ENCODE measurements at places on chromosomes 1 and 21.

GRCh38 chr1:4422504-4423289 is 231.7 kb upstream of the AJAP1 start:
- no peak for DNase-seq

DNA sequence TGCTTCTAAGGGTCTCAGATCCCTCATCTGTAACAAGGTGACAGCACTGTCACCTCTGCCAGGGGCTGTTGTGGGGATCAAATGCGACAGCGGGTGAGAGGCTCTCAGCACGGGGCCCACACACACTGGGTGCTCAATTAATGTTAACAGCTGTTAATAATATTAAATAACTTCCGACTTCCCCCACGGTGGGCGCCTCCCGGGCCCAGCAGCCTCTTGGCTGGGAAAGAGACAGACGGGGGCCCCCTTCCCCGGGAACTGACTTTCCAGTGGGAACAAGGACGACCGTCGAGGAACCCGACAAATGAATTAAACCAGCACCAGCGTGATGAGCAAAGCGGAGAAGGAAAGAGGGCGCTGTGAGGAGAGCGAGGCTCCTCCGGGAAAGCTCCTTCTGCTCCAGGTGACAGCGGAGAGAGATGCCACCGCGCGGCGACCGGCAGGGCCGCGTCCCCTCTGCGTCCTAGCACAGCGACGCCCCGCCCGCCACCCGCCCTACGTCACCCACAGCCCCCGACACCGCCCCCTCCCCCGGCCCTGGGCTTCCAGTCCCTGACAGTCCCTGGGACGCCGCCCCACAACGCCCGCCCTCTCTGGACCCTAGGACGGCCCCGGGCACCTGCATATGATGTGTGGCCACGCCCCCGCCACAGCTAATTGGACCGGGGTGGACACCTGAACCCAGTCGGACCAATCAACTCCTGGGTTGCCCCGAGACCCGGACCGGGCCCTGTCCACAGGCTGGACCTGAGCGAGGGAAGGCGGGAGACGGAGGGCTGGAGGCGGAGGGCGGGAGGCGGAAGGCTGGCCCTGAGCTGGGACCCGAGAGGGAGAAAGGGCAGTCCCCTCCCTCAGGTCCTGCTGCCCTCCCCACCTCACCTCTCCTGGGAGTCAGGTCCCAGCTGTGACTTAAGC is 38.2 kb downstream of the MATN1 start:
- DNase-seq: no peak

DNA sequence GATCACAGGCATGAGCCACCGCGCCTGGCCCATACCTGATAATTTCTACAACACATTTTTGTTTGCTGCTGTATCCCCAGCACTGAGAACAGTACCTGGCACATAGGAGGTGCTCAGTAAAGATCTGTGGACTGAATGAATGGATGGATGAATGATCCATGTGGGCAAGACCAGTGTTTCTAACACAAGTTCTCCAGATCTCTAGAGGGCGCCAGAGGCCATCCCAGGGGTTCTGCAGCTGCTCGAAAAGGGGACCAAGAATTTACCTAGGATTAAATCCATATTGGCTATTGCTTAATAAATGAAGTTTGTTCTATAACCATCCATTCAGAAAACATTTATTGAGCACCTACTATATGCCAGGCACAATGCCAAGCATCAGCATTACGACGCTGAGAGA is 167.7 kb downstream of the ACTL8 start:
- DNase-seq: peak; percentile 17

- DNase-seq: no peak
These were observed 110.4 kb downstream of the TNFSF18 start for GRCh38 chr1:172940174-172940855.

- no peak for DNase-seq
These were observed 27.5 kb upstream of the PLPPR4 start for GRCh38 chr1:99236756-99237155.

DNA sequence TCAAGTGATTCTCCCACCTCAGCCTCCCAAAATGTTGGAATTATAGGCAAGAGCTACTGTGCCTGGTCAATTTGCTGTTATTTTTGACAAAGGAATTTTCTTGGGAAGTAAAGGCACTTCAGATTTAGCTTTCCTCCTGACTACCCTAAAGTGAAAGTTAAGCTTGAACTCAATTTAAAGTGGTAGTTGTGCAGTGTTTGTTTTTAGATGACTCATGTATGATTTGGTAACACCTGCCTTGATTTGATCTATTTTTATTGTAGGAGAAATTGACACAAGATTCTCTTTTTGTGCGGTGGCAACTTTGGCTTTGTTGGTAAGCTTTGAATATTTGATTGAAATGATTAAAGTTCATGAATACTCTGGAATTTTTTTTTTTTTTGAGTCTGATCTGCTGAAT is 5.0 kb downstream of the RABGGTB start:
- no peak for DNase-seq

- DNase-seq: no peak
These were observed 22.0 kb upstream of the IFNLR1 start for GRCh38 chr1:24209097-24209496.

DNA sequence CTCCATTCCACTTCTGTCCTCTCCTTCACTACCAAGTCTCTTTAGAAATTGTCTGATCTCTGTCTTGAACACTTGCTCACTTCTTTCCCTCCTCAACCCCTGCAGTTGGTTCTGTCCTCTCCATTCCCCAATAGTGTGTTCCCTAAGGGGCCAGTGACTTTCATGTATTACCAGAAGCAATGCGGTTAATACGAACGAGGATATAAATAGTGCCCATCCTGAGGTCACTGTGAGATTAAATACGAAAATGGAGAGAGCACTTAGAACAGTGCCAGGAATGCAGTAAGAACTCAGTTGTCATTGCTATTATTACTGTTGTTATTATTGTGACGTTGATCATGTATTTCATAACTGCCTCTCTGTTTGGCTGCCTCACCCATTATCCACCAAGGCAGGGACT is 53.0 kb upstream of the ARTN start:
- DNase-seq: no peak

DNA sequence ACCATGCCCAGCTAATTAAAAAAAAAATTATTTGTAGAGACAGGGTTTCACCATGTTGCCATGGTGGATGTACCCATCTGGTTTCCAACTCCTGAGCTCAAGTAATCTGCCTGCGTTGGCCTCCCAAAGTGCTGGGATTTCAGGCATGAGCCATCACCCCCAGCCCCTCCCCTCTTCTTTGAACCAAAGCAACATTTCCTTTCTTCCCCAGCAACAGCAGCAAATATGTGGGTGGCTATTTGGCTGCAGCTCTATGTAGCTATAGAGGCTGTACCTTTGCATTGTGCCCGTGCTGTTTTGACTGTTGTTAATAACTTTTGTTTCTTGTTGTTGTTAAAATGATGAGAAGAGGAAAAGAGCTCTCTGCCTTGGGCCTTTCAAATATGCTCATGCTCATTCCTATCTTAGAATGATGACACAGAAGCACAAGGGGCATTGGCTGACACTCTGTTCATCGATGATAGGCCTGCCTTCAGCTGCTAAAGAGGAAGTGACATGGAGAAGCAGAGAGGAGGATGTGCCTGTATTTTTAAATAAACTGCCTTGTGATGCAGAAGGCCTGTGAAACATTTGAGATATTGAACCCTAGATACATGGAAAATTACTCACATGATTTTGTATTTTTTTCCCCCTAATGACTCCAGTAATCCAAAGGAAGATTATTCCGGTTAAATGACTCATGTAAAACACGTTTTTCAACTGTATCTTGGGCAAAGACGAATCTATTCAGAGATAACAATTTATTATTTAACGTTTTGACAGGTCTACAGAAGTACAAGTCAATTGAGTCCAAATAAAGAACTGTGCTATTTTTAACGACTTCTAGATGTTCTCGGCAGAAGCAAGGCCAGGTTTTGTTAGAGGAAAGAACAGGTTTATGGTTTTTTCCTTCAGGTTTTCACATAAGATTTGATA is 20.5 kb upstream of the XPR1 start:
- no peak for DNase-seq

- no peak for DNase-seq
These were observed 111.3 kb downstream of the PATJ start for GRCh38 chr1:61853583-61853982.

DNA sequence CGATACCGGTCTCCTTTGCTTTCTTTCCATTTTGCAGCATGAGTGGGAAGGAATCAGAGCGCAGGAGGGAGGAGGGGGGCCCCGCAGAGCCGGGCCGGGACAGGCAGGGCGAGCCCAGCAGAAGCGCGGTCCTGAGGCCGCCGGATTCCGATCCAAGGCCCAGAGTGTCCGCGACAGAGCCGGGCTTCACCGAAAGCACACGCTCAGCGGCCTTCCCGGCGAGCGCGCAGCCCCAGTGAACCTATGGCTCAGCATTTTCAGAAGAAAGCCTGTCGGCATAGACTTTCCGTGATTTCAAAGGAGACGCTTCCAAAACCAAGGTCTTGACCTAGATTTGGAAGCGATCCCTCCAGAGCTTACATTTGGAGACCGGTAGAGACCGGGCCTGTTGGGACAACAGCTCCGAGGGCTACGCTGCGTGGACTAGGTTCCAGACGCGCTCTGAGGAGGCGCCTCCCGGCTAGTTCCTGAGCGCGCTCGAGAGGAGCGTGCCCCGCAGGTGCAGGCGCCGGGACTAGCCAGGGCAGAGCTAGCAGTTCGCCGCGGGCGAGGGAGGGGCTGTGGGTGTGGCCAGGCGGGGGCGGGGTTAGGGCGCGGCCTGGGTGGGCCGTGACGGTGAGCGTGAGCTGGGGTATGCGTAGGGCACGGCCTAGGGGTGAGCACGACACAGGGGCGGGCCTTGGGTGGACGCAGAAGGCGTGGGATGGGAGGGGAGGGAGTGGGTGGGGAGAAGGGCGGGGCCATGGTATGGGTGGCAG is 27.8 kb upstream of the PRSS38 start:
- peak; percentile 95 for DNase-seq

DNA sequence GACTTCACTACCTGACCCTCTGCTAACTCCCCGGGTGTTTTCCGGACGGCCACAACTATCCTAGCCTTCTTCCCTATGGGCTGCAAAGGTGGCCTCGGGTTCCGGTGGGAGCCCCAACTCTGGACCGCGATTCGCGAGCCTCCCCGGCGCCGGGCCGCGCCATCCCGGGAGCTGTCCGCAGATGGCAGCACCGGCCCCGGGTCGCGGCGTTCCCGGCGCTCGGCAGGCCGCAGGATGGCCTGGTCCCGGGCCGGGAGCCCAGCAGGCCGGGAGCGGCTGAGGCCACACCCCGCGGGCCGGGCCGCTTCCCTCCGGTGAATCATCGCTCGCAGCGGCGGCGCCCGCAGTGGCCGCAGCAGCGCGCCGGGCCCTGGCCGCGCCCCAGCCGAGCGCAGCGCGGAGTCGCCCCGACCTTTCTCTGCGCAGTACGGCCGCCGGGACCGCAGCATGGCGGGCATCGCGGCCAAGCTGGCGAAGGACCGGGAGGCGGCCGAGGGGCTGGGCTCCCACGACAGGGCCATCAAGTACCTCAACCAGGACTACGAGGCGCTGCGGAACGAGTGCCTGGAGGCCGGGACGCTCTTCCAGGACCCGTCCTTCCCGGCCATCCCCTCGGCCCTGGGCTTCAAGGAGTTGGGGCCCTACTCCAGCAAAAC is at the start of gene CAPN2:
Gene CAPN2, plus strand, starts transcription at position 346 of the 656 bp plus-strand sequence. Its CDS starts 102 bp downstream, at position 448.
- DNase-seq: no peak

DNA sequence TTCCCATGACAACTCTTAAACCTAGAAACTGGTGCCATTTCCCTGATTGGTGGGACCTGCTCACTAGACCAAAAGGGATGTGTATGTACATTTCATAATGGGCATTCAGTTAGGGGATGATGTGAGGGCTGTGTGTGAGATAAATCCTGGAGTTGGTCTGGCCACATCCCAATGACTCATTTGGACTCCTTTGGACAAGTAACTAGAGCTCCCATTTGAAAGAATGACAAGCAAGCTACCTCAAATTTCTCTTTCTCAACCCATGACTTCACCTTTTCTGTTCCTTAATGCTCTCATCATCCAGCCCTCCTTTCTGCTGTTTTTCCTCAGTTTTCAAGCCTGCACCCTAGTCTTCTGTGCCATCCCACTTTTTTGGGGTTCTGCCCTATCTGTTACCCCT is 27.9 kb downstream of the EBNA1BP2 start:
- no peak for DNase-seq

- DNase-seq: no peak
These were observed 26.6 kb downstream of the IL10RB start for GRCh38 chr21:33292724-33293123.

- no peak for DNase-seq
These were observed 124.1 kb downstream of the KIF26B start for GRCh38 chr1:245278846-245279245.

DNA sequence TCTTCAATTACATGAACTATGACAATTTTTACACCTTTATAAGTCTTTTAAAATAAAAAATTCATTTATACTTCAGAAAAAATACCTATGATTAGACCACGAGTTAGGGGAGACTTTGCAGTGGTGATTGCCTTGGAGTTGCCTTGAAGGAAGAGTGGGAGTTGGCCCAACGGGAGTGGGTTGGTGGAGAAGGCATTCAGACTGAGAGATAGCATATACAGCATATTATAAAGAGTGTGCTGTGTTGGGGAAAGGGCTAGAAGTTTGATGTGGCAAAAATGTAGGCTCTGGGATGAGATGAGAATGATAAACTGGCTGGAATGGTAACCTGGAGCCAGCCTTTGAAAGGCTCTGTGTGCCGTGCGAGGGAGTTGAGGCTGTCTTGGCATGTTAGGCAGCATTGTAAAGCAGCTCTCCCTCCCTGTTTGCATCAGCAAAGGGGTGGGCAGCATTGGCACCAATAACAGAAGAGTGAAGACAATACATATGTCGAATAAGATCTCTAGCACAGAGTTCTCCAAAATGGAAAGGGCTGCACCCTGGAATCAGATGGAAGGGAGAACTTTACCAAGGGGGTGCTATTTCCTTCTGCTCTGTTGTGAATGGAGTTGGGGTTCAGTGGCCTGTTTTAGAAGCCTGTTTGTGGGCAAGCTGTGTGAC is 24.4 kb downstream of the MPZL1 start:
- DNase-seq: no peak

DNA sequence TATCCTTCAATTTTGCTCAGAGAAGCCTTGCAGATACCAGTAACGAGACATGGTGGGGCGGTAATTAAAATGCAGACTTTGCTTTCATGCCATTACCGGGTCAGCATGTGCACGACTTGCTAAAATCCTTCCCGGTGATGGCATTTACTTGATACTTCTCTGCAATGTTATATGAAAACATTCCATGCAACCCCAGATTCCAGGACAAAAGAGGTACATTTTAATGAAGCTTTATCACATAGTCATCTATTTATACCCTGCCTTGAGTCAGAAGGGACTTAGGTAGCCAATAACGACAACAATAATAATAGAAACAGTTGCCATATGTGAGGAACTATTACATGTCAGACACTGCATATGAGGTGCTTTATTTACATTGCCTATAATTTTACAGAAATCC is 29.4 kb upstream of the PLA2G2C start:
- no peak for DNase-seq

DNA sequence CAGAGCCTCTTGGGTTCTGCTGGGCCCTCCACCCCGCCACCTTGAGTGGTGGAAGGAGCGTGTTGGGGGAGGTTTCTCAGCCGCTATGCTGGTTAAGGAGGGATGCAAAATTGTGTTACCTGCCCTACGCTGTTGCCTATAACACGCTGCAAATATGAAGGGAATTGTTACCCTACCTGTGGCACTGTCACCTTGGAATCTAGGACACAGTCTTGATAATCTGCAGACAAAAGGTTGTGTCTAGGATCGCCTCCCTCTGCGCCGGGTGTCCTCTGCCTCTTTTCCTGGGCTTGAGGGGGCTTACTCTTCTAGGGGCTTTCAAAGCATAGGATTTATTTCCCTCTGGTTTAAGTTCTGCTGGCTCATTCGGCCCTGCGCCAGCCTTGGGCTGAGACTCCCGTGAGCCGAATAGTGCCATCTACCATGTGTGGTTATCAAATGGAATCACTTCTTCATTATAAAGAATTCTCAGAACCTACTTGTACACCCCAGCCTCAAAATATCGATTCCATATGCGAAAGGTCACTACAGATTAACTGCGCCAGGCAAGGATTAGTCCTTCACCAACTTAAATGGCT is 697 bp downstream of the SLC22A15 start:
- DNase-seq: no peak
